AG08395 (cell line): ENCODE measurements at places on chromosomes 5 and 9.
A peak's percentile ranks its signal among the peaks of the same experiment; 100 is the strongest.

- no peak for DNase-seq
Observed at GRCh38 chr5:66118304-66118703, 25.8 kb upstream of the SREK1 start.

- DNase-seq: no peak
Observed at GRCh38 chr9:101117161-101117560, 88.6 kb downstream of the PLPPR1 start.

DNA sequence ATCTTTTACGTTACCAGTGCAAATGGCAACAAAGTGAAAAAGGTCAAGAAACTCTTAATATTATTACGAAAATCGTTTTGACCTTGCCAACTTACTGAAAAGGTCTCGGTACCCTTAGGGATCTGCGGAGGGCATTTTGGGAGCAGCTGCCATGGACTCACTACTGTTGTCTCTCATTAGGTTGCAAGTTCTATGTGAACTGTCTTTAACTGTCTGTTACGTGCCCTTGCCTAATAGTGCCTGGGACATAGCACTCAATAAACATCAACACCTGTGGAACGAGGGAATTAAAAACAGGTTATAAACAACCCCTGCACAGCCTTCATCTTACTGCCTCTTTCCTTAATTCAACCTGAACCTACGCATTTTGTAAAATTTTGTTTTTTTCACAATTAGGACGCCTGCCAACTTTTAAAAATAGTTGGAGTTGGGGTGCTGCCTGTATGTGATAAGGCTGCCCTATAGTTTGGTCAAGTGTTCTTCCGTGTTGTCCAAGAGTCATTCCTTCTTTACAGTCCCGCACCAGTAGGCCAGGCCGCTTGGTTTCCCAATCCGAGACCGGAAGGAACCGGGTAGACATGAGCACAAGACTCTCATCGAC lies 527 bp upstream of the SREK1 start:
- DNase-seq: peak; percentile 4

DNA sequence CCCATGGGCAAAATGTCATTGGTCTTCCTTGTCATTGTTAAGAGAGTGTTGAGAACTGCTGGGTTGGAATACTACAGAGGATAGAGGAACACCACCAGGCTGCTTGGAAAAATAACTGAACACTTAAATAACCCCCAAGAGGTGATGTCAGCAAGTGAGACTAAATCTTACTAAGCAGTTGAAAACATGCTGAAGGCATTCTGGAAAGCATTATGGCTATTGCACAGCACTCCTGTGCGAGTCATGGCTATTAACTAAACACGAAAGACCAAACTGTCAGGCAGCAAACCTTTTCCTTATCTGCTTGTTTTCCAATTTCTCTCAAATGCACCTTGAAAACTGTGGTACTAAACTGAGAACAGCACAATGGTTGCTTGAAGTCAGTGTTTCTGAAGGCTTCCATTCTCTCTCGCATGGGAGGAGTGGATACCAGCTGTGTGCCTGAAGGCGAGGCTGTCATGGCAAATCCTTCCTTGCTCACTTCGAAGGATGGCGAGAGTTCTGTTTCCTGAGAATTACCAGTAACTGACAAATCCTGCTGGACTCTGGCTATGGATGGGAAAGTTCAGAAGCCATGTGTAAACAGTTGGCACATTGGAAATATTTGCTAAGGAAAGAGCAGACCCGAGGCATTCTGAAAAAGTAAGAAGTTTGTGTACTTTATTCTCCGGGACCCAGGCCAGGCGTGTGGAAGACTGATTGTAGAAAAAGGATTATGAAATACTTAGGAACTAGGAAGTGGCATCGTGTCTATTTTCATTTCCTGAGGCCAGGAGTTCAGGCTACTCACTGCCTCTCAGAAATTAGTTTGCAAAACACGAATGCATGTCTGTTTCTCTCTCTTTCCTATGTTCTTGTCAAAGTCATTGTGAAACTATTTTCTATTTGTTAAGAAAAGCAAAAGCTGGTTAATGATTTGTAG lies 182.1 kb downstream of the DMRT2 start:
- peak; percentile 74 for DNase-seq

DNA sequence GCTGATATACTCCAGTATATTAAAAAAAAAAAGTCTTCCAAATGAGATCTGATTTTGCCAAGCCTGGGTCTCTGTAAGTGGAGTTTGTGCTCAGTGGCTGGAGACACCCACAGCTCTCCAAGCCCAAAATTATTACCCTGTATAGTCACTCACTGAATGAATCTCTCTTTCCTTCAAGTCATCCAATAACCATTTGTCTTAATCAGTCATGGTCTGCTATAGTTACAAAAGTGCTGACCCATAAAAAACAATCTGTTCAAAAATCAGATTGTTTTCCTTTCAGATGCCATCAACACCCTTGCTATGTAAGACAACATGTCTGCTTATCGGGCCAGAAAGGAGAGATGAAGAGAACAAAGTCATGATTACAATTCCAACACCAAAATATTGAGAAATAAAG lies 159.4 kb upstream of the FST start:
- no peak for DNase-seq
